Caudate nucleus (tissue), 63 donors: ENCODE measurements at places on chromosomes 5 and 9.
A peak's percentile ranks its signal among the peaks of the same experiment; 100 is the strongest.

DNA sequence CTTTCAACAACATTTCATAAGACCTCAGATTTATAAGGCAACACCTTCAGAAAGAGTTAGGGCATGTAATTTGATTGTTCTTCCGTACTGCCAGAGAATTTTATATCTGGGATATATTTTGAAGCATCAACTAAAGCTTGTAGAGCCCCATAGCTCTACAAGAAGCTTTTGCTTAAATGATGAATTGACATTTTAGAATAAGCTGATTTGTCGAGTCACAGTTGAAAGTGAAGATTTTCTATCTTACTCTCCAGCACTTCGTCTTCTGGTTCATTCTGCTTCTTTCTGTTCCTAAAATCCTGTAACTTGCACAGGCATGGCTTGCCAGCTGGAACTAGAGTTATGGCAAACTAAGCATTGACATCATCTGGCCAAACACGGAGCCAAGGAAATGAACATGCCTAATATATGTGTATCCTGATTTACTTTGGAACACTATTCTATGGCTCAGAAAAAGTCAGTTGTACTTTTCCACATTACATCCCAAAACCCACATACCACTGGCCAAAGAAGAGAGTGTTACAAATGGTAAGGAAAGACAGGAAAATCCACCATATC, 68.6 kb upstream of the MAST4 start:
- no peak for DNase-seq

DNA sequence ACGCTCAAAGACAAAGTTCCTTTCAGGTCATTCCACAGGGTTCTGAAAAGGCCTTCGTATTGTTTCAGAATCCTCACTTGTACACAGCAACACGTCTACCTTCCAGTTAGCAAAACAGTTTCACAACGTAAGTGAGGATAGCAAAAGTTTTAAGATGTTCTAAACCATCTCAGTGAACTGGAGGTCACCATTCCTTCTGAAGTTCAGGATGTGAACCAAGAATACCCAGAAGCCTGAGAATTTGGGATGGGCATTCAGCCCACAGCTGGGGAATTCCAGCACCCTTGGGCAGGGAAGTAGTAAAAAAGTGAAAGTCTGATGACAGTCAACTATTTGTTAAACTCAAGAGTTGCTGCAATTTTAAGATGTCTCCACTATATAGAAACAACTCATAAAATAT, 224.5 kb downstream of the BNC2 start:
- DNase-seq = no peak

DNA sequence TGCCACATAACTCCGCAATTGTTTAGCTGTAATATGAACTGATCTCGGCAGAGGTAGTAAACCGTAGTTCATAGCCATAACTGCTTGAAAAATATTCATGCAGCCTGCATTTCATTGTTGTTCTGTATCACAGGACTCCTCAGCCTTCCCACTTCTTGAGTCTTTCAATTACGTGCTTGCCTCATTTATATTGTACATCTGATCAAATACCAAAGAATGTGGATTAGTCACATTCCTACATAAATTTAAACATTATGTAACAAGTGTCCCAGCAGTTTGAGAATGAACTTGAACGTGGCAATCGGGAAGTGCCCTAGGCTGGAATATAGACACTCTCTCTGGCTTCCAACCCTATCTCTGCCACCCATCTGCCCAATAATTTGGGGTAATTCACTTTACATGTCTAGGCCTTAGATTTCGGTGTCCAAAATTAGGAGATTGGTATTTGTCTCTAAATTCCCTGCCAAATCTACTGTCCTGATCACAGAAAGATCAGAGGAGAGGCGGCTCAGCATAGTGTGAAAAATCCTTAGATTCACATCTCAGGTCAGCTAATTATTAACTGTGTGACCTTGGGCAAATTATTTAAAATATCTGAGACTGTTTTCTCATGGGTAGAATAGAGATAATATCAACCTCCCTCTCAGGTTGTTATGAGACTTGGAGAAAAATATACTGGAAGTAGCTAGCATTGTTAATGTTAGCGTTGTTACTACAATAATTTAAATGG, 215.1 kb upstream of the RFX3 start:
- DNase-seq = no peak

DNA sequence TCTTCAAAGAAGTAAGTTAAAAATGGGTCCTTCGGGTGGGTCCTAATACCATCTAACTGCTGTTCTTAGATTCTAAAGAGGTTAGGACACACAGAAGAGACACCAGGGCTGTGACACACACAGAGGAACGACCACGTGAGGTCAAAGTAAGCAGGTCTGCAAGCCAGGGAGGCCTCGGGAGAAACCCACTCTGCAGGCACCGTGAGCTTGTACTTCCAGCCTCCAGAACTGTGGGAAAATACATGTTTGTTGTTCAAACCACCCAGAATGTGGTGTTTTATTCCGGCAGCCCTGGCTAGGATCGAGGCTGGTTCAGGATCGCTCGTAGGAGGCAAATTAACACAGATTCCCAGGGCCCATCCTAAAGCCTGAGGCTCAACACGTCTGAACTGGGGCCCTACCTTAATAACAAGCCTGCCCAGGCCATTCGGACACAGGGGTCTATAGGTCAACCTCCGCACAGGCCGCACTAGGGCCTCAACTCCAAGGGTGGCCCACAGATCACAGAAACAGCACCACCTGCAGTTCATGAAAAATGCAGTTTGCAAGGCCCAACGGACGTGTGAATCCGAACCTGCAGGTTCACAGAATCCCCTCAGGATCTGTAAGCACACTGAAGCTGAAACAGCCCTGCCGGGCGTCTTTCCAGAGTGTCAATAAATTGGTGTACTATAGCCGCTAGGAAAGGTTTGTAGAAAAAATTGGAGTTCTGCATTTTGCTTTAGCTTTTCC, 7.1 kb downstream of the MED10 start:
- no peak for DNase-seq

- no peak for DNase-seq
Observed at GRCh38 chr5:6458833-6459232, 10.2 kb downstream of the UBE2QL1 start.

DNA sequence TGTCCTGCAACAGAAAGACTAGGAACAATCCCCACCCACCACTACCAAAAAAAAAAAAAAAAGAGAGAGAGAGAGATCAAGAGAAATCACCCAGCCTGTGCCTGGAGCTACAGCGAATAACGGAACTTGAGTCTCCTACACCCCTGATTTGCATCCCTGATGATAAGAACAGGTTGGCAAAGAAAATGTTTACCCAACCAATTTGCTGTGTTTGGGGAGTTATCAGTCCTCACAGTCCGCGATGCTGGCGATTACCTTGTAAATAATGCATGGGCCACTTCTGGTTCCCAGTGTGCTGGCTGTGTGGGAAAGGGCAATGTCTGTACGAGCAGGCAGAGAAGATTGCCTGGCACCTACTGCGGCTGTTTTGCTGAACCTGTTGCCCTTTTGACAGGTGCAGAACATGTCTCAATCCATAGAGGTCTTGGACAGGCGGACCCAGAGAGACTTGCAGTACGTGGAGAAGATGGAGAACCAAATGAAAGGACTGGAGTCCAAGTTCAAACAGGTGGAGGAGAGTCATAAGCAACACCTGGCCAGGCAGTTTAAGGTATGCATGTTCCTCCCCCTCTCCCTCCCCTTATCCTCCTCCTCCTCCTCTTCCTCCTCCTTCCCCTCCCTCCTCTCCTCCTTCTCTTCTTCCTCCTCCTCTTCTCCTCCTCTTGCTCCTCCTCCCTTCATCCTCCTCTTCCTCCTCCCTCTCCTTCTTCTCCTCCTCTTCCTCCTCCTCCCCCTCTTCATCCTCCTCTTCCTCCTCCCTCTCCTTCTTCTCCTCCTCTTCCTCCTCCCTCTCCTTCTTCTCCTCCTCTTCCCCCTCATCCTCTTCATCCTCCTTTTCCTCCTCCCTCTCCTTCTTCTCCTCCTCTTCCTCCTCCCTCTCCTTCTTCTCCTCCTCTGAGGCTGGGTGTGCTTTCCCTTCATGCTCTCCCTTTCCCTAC, 8.3 kb downstream of the OLFM1 start:
- DNase-seq = no peak

GRCh38 chr5:65243161-65243560, 238.6 kb downstream of the ADAMTS6 start:
- DNase-seq = no peak

DNA sequence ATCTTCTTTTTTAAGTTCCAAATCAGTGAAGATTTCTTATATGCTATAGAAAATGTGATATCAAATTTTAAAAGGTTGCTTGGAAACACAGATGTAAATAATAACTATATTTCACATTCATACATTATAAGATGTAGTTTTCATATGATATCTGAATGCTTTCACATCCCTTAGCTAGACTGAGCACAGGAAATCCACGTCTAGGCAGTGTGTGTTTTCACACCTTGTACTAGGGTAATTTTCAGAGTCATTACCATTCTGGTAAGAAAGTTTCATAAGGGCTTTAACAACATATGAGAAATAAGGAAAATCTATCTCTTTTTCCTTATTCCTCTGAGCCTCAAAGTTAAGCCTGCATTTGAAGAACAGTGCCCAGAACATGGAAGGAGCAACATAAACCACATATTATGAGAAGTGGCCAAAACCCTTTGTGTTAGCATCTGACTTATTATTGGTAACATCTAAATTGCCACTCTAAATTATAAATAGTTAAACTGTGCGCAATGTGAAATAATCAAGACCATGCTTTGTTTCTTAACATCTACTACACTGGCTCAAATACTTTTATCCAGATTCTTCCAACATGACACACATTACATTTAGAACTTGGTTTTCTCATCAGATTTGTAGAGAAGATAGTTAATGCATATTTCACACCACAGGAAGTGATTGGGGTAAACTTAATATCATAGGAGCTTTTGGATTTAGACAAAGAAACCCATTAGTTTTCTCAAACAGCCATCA, 113.3 kb downstream of the PPP2R2B start:
- no peak for DNase-seq

GRCh38 chr5:137492331-137492730, 6.8 kb downstream of the SPOCK1 start:
- no peak for DNase-seq

GRCh38 chr5:133164759-133165158, 112.9 kb downstream of the HSPA4 start:
- no peak for DNase-seq

DNA sequence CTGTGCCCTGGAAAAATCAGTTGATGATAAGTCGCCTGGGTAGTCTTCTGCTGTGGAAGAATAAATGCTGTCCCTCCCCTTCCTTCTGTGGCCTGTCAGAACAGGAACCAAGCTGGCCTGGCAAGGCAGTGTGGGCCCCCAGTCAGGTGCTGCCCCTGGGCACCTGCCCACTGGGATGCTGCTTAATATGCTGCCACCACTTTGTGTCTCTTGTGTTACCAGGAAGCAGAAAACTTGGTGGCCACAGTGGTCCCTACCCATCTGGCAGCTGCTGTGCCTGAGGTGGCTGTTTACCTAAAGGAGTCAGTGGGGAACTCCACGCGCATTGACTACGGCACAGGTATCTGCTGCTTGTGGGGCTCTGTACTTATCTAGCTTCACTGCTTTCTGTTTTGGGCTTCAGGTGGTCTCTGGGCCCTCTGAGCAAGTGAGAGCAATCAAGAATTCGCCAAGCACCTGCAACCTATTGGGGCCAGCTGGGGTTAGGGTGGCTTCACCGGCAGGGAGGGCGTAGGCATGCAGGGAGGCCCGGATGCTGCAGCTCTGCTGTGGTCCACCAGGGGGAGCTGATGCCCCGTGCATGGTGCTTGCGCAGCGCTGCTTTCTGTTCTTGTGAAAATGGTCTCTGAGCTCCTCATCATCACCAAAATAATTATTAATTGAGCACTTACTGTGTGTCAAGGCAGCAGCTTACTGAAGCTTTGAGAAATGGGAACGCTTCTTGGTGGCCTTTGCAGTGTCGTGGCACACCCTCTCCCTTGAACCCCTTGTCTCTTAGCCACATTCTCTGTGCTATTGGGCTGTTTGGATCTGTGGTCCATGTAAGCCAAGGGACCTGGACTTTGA, 20.3 kb downstream of the PTPA start:
- peak; percentile 43 for DNase-seq

DNA sequence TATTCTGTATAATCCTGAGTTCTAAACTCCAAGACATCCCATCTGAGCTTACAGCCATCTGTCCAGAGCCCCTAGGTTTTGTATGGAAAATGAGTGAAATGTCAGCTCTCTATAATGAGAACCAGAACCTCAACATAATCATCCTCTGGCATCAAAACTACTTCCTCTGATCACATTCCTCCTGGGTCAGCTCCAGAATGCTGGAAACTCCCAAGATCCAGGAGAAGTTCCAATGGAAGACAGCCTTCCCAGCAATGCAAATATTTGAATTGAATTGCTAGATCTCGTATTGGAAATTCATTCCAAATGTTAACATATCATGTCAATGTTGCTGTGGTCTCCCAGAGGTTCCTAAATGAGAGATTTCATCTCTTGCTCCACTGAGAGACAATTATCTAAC, 23.8 kb downstream of the C9 start:
- no peak for DNase-seq

DNA sequence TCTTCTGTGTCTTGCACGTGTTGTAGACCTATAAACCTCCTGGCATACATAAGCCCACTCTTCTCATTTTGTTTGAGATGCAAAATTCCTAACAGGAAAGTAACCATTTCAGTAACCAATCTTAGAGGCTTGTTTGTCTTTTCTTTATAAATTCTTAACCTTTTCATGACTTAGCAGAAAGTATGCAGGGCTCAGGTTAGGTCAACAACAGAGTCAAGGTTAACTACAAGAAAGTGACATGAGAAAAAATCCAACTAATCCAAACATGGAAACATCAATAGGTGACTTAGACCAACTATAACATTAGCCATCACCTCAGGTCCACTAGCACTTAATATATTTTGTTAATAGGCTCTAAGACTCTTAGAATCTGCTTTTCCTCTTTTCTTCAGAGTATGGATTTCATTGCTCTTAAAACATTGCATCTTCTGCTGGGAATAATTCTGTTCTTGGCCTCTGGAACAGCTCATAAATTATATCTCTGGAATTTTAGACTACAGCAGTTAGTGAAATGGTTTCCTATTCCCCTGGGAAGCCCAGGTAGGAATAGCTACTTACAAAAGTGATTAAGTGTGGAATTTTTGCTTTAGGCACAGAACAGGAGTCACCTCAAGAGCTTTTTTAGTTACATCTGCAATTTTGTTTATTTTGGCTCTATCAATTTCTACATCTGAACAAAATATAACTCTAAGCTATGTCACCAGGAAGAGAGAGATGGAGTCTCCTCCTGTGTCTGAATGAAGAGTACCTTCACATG, 155.3 kb upstream of the ANKRD55 start:
- no peak for DNase-seq

DNA sequence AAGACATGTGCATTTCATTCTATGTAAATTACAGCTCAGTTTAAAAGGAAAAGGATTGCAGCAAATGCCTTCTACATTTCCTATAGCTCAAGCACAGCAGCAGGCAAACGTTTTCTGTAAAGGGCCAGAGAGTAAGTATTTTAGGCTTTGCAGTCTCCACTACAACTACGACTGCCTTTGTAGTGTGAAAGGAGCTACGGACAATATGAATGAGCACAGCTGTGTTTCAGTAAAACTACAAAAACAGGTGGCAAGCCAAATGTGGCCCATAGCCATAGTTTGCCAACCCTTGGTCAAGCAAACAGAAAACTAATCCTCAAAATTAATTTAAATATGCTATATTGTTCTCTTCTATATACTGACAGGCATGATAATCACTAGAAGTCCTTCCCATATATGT, 7.2 kb downstream of the PTBP3 start:
- DNase-seq = no peak
